ENCODE measurements at places on chromosomes 3 and 15. TPM values are rescaled to one million over a fixed set of nuclear protein-coding genes. Genes with fewer than 3 reads are reported as not detected.

DNA sequence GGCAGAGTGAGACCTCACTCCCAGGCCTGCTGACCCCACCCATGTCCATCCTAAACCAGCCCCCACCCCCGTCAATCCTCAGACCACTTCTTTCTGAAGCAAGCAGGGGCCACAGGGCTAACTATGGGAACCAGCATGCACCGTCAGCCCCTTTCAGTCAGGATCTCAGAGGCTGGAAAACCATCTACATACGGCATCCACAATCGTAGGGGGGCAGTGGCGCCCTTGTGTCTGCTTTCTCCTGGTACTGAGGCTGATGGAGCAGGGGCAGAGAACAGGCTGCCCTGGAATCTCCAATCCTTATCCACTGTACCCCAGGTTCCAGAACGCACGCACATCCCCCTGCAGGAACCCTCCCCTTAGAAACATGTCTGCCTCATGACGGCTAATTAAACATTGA is 56.6 kb downstream of the XXYLT1 start:
- no peak for DNase-seq

DNA sequence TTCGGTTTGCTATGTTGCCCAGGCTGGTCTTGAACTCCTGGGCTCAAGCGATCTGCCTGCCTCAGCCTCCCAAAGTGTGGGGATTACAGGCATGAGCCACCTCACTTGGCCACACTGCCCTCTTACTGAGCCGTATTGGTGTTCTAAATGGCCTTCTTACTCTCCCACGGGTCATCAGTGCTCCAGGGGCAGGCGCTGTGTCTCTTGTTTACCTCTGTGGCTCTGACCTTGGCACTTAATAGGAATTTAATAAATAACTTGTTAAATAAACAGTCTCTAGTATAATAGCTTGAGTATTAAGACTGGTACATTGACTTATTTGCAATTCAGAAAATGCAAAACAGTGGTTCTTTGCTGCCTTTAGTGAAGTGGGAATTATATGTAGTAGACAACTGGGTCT is 13.7 kb downstream of the FLNB start:
- DNase-seq = no peak

DNA sequence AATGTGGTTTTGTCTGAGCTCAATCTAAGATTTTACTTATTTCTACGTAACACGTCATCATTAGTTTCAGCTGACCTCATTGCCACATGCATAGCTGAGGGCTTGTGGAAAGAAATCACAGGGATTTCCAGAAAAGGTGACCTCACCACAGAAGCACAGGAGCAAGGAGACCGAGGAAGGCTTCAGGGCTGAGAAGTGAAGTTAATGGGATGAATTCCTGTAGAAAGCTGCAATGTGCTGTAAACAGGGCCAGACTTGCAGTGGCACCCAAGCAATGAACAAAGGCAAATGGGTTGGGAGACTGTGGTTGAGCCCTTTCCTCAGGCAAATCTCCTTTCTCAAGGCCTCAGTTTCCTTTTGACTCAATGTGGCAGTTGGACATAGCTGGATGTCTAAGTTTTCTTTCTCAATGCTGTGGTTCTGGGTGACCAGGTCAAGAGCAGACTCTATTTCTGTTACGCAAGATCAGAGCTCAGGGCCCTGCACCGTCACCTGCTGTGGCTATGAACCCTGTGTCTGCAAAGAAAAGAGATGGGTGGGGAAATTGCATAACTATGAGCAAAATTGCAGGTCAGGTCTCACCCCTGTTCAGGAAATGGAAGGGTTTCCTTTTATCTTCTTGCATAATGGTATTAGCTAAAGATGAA is 252.2 kb upstream of the TBL1XR1 start:
- no peak for DNase-seq

DNA sequence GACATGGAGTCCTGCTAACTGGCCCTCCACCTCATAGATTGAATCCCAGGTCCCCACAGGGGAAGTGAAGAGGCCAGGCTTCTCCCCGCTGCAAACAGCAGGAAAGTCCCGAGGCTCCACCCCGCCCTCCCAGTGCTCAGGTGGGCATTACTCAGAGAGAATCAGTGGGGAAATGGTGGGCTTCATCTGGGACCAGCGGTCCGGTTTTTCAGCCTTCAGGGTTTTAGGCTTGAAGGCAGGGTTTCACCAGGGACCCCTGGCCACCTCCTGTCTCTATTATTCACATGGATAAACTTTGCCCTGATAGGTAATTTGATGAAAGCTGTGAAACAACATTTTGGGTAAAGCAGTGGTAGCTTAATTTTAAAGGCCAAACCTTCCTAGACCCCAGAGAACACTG is 31.3 kb downstream of the MKRN3 start:
- DNase-seq = no peak

DNA sequence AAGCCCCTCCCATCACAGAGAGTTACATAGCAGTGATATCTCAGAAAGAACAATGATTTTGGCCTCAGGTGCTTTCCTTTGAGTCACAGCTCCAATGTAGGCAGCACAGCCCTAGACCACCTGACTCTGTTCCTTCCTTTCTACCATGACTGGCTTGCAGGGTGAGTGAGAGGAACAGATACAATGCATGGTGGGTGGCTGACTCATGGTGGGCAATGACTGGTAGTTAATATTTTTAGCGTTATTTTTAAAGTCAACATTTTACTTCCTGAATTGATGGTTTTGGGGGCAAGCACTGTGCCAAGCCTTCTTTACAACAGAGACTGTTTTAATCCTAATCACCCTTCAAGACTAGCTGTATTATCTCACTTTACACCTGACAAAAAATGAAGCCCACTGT is 32.8 kb upstream of the ST3GAL6 start:
- DNase-seq = no peak

GRCh38 chr15:68677996-68678395 is 99.2 kb downstream of the CORO2B start:
- DNase-seq = no peak

DNA sequence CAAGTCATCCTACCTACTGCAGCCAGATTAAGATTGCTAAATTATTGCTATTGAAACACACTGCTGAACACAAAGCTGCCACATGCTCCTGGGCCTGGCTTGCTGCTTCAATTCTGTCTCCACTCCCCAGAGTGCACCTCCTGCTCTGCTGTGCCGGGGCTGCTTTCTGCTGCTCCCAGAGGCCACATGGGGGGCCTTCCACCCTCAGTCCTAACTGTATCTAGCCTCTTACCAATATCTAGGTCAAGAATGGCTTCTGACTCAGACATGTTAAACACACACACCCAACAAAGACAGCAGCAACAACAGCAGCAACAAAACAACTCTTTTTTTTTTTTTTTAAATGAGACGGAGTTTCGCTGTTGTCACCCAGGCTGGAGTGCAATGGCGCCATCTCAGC is 33.0 kb downstream of the MYZAP start:
- no peak for DNase-seq

GRCh38 chr3:137471558-137472204 is 292.4 kb upstream of the SOX14 start:
- no peak for DNase-seq

Gene DPPA4
- total RNA-seq = not detected

- no peak for DNase-seq
These were observed 98.9 kb downstream of the NR1D2 start for GRCh38 chr3:24043985-24044384.

- DNase-seq = peak; percentile 66
These were observed at the start of gene HOMER2 for GRCh38 chr15:82952158-82953081. Gene HOMER2 (minus strand): TSS chr15:82952720. CDS start chr15:82952535, 185 bp downstream.

Gene CPB1
- total RNA-seq = 6.2 TPM

DNA sequence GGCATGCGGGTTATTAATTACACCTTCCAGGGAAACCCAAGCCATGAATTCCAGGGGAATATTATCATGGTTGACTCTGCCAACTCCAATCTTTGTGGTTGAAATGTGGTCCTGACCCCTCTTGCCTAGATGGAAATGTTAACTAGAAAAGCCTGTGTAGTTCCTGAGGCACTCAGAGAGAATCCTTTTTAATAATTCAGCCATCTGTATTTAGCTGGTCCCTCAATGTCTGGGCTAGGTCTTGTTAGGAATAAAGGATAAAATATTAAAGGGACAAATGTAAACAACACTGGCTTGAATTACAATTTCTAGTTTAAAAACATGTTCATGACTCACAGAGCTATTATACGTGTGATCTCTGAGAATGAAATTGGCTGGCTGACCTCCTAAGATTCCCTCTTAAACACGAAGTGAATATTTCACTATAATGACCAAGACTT is 435.2 kb upstream of the SUCLG2 start:
- no peak for DNase-seq

GRCh38 chr15:41284427-41285177 is 47.8 kb downstream of the OIP5 start:
- DNase-seq = no peak

Gene GOLGA8M
- total RNA-seq = 0.52 TPM

DNA sequence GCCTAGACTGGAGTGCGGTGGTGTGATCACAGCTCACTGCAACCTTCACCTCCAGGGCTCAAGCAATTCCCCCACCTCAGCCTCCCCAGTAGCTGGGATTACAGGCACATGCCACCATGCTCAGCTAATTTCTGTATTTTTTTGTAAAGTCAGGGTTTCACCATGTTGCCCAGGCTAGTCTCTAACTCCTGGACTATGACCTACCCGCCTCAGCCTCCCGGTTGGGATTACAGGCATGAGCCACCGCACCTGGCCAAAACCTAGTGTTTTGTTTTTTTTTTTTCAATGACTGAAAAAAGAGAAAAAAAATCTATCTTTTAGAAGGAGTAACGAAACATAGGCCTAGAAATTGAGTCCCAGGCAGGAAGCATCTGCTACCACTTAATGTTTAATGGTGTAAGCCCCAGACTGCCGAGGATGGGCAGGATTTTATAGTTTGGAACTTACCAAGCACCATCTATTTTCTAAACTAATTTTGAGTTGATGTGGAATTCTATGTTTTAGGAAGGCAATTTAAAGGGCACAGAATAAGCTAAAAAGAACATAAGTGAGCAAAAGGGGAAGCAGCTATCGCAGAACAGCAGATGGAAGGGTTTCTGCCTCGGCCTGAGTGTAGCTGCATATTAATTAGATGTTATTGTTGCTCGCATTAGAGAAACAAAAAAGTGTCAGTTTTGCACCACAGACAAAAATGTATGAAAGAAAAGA is 24.2 kb upstream of the CA12 start:
- DNase-seq = no peak

Gene ZNF502
- total RNA-seq = 3.9 TPM

- peak; percentile 60 for DNase-seq
These were observed 837 bp downstream of the LRRN1 start for GRCh38 chr3:3800080-3800455.

- no peak for DNase-seq
These were observed 9.8 kb upstream of the PLAAT1 start for GRCh38 chr3:193231201-193231600.

DNA sequence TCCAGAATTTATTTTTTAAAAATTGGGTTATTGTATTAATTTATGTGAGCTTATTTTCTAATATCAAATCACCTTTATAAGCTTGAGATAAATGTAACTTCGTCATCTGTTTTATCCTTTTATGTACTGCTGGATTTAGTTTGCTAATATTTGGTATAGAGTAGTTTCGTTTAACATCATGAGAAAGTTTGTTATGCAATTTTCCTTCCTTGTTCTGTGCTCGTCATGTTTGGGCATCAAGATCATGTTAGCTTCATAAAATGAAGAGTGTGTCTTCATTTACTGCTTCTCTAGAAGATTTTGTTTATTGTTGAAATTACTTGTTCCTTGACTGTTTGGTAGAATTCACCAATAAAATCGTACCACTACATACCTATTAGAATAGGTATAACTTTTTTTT is 262.1 kb upstream of the SATB1 start:
- DNase-seq = no peak

Gene SH3GL3
- not detected for total RNA-seq

Gene MAP6D1
- total RNA-seq = 4.6 TPM

- no peak for DNase-seq
These were observed 225.9 kb downstream of the ITPR1 start for GRCh38 chr3:4719046-4719501.

GRCh38 chr3:188396251-188396650 is 242.3 kb downstream of the LPP start:
- DNase-seq = no peak

Gene GOLGA8S
- total RNA-seq = not detected

DNA sequence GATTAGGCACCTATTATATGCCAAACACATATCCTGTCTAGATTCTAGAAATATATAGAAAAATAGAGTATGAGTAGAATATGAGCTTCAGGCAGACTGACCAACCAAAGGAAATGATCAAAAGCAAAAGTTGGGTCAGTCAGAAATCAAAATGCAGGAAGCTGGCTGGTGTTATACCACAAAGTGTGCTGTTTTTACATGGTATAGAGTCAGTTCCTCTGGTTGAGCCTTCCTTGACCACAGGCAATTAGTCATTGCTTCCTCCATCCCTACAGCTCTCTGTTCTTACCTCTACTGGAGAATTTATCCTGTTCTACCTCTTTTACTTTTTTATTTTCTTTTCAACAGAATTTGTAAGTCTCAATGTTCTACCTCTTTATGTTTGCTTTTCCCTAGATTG is 149.8 kb downstream of the TMCO5A start:
- no peak for DNase-seq

Gene THSD4
- 2.9 TPM for total RNA-seq

Gene HYPK
- total RNA-seq = 19.1 TPM

Gene SEMA3F
- 11.7 TPM for total RNA-seq

DNA sequence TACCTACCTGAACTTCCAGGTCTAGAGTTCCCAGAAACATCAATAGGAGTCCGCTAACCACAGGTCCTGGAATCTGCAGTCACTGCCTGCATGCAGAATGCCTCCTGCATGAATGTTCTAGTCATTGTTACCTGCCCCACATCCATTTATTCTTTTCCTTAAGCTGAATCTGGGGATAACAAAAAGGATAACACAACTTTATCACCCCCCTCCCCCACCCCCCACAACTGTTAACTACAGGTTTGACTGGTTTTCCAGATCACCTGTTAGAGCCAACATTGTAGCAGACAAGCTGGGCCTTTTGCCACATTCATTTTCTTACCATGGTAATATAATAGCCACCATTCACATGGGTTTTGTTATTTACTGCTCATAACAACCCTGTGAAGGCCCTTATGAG is 4.6 kb upstream of the CTSH start:
- no peak for DNase-seq

Gene CSTA
- total RNA-seq = 0.83 TPM

Gene CCR8
- not detected for total RNA-seq

GRCh38 chr3:107662586-107662985 is 139.8 kb downstream of the BBX start:
- DNase-seq = no peak

Gene C3orf62
- 2.0 TPM for total RNA-seq

All from psoas muscle (tissue), 8 donors.